ENCODE measurements at places on chromosomes 2 and 18. TPM values are rescaled to one million over a fixed set of nuclear protein-coding genes. Genes with fewer than 3 reads are reported as not detected.

DNA sequence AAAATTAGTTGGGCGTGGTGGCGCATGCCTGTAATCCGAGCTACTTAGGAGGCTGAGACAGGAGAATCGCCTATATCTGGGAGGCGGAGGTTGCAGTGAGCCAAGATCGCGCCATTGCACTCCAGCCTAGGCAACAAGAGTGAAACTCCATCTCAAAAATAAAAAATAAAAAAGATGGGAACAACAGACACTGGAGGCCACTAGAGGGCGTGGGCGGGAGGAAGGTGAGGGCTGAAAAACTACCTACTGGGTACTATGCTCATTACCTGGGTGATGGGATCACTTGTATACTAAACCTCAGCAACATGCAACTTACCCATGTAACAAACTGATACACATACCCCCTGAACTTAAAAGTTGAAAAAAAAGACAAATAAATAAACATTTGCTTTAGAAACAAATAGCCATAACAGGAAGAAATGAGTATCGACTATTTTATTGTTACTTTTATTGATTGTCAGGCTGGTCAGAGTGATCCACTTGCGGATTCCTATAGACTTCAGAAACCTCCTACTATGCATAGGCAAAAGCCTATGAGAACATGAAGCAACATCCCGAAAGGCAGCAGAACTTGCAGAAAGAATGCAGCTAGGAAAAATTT lies 61.0 kb downstream of the TMEM163 start:
- no peak for DNase-seq

DNA sequence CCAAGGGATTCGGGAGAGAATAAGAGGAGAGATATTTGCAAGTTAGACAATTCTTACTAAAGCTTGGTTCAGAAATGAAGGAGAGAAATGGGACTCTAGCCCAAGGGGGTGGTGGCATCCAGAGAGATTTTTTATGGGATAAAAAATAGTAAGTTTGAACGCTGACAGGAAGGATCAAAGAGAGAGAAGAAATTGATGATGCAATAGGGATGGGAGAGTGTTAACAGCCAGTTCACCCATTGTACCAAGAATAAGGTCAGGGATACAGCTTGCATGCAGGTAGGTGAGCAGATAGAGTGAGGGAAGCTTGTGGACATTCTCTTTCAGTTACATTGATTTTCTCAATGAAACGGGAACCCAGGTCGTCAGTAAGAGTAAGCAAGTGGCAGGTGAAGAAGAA lies 1.2 kb upstream of the ARHGAP25 start:
- DNase-seq = no peak

DNA sequence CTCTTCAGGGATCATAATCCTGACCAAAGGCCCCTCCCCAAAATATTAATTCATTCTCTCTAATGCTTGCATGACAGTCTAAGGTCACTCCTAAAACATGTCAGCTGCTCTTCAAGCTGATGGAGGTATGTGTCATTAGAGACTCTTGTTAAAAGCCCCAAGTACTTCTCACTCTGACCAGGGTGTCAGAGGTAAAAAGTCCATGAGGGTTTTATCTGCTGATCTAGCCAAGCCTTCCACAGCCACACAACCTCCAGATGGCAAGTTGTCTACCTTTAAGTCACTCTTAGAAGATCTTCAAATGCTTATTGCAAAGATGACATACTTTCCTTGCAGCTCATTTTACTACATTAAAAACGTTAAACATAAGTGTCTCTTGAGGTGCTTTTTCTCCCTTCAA lies 83.6 kb upstream of the ETAA1 start:
- DNase-seq = no peak

GRCh38 chr2:225806105-225806504 lies 406.6 kb downstream of the NYAP2 start:
- no peak for DNase-seq

DNA sequence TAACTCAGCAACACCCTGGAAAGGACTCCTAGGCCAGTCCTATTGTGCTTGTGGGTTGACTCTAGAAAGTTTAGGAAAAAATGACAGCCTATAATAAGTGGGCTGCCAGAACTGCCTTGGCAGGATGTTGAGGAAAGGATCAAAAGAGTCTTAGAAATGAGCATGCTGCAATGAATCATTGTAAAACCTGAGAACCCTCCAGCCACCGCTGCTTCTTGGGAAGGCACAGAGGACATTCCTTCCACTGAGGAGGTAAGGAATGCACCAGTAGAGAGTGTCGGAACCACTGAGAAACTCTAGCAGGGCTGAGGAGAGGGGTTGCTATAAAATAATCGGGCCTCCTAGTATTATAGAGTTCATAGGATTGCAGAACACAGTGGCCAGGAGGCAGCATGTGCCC lies 146.7 kb upstream of the SMIM21 start:
- no peak for DNase-seq

DNA sequence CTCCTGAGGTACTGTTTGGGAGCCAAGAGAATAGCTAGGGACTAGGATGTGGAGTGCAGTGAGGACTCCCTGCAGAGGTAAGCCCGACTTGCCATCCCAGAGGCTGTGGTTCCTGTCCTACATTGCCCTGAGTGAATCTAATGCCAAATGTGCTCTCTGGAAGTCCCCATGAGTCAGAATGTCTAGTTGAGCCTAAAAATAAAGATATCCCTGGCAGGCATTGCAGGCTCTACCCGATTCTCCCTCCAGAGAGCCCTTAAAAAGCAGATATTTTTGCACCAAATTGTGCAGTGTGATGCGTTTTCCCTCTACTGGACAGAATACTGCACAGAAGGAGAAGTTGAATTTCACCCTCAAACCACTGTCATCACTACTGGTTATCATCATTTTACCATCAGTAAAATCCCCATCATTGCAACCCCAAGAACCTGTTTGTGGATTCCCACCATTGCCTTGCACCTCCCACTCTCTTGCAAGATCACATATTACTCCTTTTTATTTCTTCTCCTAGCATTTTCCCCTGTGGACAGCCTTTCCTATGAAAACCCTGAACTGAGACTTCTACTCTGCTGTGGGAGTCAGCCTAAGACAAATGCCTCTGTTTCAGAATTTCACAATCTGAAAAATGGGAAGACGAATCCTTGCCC lies 98.0 kb downstream of the MARCHF4 start:
- DNase-seq = no peak

DNA sequence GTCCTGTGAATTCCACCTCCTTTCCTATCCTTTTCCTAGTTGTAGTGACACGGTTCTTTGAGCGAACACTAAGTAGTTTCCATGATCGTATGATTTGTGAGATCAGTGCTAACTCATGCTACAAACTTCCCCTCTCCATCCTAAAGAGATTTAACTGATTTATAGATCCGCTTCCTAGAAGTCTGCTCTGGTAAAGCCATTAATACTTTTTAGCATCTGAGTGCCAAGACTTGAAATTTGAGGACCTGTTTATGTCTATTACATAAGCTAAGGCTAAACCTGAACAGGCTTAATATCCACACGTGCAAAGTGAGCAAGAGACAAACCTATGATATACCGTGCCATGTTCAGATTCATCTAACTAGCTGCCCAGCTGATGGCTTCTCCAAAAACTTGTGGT lies 14.9 kb downstream of the PROKR1 start:
- no peak for DNase-seq

DNA sequence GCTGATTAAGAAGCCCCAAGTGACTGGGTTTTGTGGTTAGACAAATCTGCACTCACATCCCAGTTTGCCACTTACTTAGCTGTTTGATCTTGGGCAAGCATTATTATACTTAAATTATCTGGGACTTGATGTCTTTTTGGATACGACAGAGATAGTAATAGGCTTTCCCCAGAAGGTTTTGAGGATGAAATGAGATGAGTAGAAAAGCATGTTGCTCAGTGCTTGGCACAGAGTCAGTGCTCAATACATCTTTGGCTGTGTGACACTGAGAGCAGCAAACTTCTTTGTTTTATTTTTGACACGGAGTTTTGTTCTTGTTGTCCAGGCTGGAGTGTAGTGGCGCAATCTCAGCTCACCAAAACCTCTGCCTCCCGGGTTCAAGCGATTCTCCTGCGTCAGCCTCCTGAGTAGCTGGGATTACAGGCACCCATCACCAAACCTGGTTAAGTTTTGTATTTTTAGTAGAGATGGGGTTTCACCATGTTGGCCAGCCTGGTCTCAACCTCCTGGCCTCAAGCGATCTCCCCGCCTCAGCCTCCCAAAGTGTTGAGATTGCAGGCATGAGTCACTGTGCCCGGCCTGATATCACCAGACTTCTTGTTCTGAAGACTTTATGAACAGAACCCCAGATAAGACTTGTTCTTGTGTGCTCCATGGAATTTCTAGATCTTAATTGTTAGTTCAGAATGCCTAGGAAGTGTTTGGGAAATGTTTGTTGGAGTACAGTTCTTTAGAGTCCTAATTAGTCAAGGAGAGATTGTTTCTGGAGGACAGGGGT lies 521.2 kb downstream of the SLC4A3 start:
- DNase-seq = no peak

- no peak for DNase-seq
Observed at GRCh38 chr18:14945984-14946383, 198.0 kb downstream of the ANKRD30B start.

Gene DNAJC5G
- not detected for total RNA-seq

Gene ALK
- total RNA-seq = not detected

Data from stomach (tissue), 19 donors.